MG63 (cell line): ENCODE measurements at places on chromosomes 4 and X. TPM values are rescaled to one million over a fixed set of nuclear protein-coding genes. Genes with fewer than 3 reads are reported as not detected.

The GABRG1 gene
- not detected in 2 replicates for total RNA-seq

The ELMOD2 gene
- 4.3 and 11.7 TPM in 2 replicates for total RNA-seq

The NDST3 gene
- total RNA-seq = not detected in 2 replicates

The PRRG3 gene
- total RNA-seq = not detected in 2 replicates

The TMPRSS11B gene
- not detected in 2 replicates for total RNA-seq

The NXT2 gene
- total RNA-seq = 10.7 and 28.2 TPM in 2 replicates

The MTTP gene
- total RNA-seq = not detected in 2 replicates

The DRD5 gene
- not detected in 2 replicates for total RNA-seq

The ARHGAP6 gene
- total RNA-seq = 0.10 TPM in 1 of 2 replicates, not detected in the other

The RPL39 gene
- 2,795 and 3,088 TPM in 2 replicates for total RNA-seq

The IQCM gene
- total RNA-seq = not detected in 2 replicates

The CXorf38 gene
- 21.8 and 22.8 TPM in 2 replicates for total RNA-seq

The TMEM154 gene
- 0.25 and 1.8 TPM in 2 replicates for total RNA-seq

The CSAG3 gene
- not detected in 2 replicates for total RNA-seq

The REELD1 gene
- 0.56 TPM in 1 of 2 replicates, not detected in the other for total RNA-seq

The MXRA5 gene
- total RNA-seq = not detected in 2 replicates

The SERTM2 gene
- not detected in 2 replicates for total RNA-seq

The MTMR8 gene
- not detected in 2 replicates for total RNA-seq

The IL21 gene
- total RNA-seq = not detected in 2 replicates

The GRIA2 gene
- total RNA-seq = not detected in 2 replicates

The MAGED1 gene
- total RNA-seq = 118 and 121 TPM in 2 replicates

The MBTPS2 gene
- total RNA-seq = 8.8 and 12.6 TPM in 2 replicates

The NDP gene
- total RNA-seq = 0.10 and 1.4 TPM in 2 replicates

The AWAT2 gene
- total RNA-seq = not detected in 2 replicates

The ZDHHC15 gene
- not detected in 2 replicates for total RNA-seq

The SMIM43 gene
- 2.2 and 3.4 TPM in 2 replicates for total RNA-seq

The LRP2BP gene
- total RNA-seq = 0.43 TPM in 1 of 2 replicates, not detected in the other

The COL4A5 gene
- total RNA-seq = 6.3 and 25.6 TPM in 2 replicates

The AMTN gene
- total RNA-seq = 2.6 TPM in 1 of 2 replicates, not detected in the other

The CCSER1 gene
- not detected in 2 replicates for total RNA-seq

The MAGEA11 gene
- not detected in 2 replicates for total RNA-seq

The SLC6A14 gene
- total RNA-seq = not detected in 2 replicates

The FOXP3 gene
- not detected in 2 replicates for total RNA-seq

The AFM gene
- total RNA-seq = not detected in 2 replicates

The MMRN1 gene
- total RNA-seq = not detected in 2 replicates

The PHOX2B gene
- total RNA-seq = not detected in 2 replicates

The ASB12 gene
- not detected in 2 replicates for total RNA-seq

The LANCL3 gene
- 0.36 and 0.62 TPM in 2 replicates for total RNA-seq

The NHSL2 gene
- total RNA-seq = not detected in 2 replicates

The SLC4A4 gene
- 1.1 and 6.7 TPM in 2 replicates for total RNA-seq

The MAGEB17 gene
- not detected in 2 replicates for total RNA-seq

The ZCCHC12 gene
- not detected in 2 replicates for total RNA-seq

The TREX2 gene
- 12.0 TPM in 1 of 2 replicates, not detected in the other for total RNA-seq

The FHL1 gene
- total RNA-seq = 149 and 156 TPM in 2 replicates

The PDLIM3 gene
- 0.26 TPM in 1 of 2 replicates, not detected in the other for total RNA-seq

The HGFAC gene
- 0.53 TPM in 1 of 2 replicates, not detected in the other for total RNA-seq

The SMIM10 gene
- 12.0 and 44.9 TPM in 2 replicates for total RNA-seq

The PDE6B gene
- total RNA-seq = 0.10 TPM in 1 of 2 replicates, not detected in the other

The WDR45 gene
- total RNA-seq = 35.9 and 43.1 TPM in 2 replicates

The DNAAF6 gene
- total RNA-seq = not detected in 2 replicates

The LAP3 gene
- 83.4 and 102 TPM in 2 replicates for total RNA-seq

The TACR3 gene
- total RNA-seq = not detected in 2 replicates

The TLR3 gene
- total RNA-seq = 7.4 and 7.7 TPM in 2 replicates

The GLRA3 gene
- not detected in 2 replicates for total RNA-seq

The NDNF gene
- total RNA-seq = not detected in 2 replicates

The TMEM31 gene
- not detected in 2 replicates for total RNA-seq
